ENCODE measurements at places on chromosomes 16 and 17.

DNA sequence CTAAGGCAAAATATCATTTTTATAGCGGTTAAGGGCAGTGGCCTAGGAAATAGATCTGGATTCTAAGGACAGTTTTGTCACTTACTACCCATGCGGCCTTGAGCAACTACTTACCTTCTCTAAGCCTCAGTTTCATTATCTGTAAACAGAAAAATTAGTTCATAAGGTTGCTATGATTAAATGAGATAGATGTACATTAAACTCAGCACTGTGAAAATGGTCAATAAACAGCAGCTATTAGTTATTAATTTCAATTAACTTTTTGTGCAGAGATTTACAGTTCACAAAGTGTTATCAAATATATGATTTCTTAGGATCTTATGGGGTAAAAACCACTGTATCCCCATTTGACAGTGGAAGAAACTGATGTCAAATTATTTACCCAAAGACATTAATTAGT lies 135.5 kb upstream of the CORO6 start:
- no peak for DNase-seq

GRCh38 chr17:81065500-81065899 lies 30.5 kb downstream of the BAIAP2 start:
- peak; percentile 77 for DNase-seq

DNA sequence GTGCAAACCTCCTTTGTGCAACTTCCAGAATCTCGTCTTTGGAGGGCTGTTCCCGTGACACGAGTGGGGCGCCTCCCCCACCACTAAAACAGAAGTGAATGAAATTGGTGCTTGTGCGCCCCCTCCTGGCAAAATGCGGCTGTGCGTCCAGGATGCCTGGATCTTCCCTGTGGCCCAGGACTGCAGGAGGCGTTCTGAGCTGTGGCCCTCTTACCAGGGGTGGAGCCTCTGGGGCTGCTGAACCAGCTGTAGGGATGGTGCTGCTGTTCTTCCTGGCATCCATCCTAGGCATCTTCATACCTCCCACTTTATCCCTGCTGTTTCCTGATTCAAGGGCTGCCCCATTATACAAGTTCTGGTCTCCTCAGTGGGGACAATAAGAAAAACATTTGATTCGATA lies 18.5 kb upstream of the NAGLU start:
- DNase-seq = peak; percentile 89

GRCh38 chr17:41404024-41404671 lies 6.7 kb upstream of the KRT31 start:
- no peak for DNase-seq

- peak; percentile 54 for DNase-seq
Observed at GRCh38 chr17:81251094-81251708, 12.1 kb downstream of the NDUFAF8 start.

- DNase-seq = no peak
Observed at GRCh38 chr17:79213305-79213704, 138.7 kb downstream of the ENGASE start.

- no peak for DNase-seq
Observed at GRCh38 chr17:6796887-6797490, 21.0 kb downstream of the FBXO39 start.

DNA sequence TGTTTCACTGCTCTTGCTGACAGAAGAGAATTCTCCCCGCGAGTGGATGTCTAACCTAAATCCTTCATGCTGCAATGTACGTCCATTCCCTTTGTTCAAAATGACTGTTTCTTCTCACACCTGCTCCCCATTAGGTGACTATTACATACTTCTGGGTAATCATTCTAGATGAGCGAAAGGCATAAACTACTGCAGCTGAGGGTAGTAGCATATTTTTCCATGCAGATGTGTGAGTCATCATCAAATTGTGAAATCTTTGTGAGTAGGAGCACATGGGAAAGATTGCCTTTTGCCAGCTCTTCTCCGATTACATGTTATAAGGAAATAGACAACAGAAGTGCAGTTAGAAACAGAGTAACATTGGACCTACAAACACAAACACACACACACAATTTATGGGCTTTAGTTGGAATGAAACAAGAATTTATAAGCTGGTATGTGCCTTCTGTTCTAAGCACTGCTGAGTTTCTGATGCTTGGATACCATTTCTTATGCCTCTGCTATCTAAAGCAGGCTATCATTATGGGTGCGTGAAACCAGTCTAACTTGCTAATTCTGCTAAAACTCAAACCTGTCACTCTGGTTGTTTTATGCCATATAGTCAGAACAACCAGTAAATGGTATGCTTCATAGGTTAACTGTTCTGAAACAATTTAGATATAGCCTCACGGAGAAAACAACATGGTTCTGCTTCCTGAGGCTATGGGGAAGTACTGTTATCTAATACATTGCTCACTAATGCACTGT lies 346.9 kb upstream of the PSMD7 start:
- peak; percentile 53 for DNase-seq

GRCh38 chr16:19605701-19606100 lies 50.2 kb downstream of the VPS35L start:
- DNase-seq = no peak

DNA sequence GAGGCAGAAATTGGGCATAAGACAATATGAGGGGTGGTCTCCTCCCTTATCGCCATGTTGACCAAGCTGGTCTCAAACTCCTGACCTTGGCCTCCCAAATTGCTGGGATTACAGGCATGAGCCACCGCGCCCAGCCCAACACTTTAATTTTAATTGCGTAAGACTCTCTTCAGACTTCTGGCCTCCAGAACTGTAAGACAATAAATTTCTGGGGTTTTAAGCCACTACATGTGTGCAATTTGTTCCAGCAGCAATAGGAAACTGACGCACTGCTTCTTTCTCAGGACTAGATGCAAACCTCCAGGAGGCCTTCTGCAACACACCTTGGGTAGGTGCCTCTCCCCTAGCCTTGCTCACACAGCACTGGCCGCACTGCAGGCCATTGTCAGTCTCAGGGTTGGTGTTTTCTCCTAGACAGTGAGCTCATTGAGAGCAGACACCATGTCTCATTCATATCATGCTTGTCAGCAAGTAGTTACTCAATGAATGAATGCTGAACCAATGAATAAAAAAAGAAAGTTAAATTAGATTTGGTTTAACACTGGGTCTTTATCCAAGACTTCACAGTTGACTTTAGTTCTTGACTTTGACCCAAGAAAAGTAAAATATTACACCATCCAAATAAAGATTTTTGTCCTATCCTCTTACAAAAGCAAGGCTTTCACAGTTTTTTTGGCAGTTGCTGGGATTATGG lies 5.5 kb upstream of the ACSF2 start:
- no peak for DNase-seq

DNA sequence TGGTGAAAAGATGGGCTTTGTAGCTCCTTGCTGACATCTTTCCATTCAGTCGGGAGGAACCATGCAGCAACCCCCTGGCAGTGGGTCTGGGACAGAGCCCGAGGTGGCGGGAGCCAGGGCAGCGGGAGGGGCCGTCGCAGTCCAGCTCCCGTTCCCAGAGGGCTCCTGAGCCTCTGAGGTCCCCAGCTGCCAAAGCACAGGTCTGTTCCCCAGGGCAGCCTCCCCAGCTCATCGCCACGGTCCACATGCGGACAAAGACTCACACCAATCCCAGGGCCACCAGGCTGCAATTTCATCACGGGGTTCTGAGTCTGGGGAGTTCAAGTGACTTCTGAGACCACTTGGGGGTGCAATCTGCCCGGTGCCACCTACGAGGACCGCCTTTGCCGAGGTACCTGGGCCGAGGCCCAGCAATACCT lies 196.0 kb downstream of the RBFOX3 start:
- no peak for DNase-seq
